ENCODE measurements at places on chromosomes 5 and 9.
A peak's percentile ranks its signal among the peaks of the same experiment; 100 is the strongest.

DNA sequence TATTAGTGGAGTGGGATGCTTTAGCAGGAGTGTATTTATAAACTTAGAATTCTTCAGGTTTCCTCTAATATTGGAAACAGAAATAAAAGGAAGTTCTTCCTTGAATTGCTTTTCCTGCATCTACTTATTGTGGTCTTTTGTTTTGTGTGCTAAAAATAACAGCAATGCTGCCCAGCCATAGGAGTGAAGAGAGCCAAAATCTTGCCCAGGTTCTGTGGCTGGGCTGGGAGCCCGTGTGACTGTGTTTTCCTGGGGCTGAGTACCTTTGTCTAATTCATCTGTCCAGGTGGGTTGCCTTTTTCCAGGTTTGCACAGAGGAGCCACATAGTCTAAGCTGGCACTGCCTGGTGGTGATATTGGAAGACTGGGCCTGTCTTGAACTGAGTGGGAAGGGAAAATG lies 179.7 kb upstream of the ADAMTSL1 start:
- H3K4me3 ChIP-seq, result no peak overlapping the region
- no peaks in the 10 kb centered on the region for H3K36me3 ChIP-seq
- DNase-seq, result no peak
- no peaks in the 10 kb centered on the region for H3K4me1 ChIP-seq
- H3K27me3 ChIP-seq, result no peaks in the 10 kb centered on the region

- no peak overlapping the region for H3K4me3 ChIP-seq
- no peaks in the 10 kb centered on the region for H3K27me3 ChIP-seq
- no peaks in the 10 kb centered on the region for H3K36me3 ChIP-seq
- H3K27ac ChIP-seq, result no peak overlapping the region
- H3K4me1 ChIP-seq, result no peaks in the 10 kb centered on the region
- no peak for DNase-seq
Measured at GRCh38 chr9:110440172-110440571, 102.5 kb upstream of the TXNDC8 start.

DNA sequence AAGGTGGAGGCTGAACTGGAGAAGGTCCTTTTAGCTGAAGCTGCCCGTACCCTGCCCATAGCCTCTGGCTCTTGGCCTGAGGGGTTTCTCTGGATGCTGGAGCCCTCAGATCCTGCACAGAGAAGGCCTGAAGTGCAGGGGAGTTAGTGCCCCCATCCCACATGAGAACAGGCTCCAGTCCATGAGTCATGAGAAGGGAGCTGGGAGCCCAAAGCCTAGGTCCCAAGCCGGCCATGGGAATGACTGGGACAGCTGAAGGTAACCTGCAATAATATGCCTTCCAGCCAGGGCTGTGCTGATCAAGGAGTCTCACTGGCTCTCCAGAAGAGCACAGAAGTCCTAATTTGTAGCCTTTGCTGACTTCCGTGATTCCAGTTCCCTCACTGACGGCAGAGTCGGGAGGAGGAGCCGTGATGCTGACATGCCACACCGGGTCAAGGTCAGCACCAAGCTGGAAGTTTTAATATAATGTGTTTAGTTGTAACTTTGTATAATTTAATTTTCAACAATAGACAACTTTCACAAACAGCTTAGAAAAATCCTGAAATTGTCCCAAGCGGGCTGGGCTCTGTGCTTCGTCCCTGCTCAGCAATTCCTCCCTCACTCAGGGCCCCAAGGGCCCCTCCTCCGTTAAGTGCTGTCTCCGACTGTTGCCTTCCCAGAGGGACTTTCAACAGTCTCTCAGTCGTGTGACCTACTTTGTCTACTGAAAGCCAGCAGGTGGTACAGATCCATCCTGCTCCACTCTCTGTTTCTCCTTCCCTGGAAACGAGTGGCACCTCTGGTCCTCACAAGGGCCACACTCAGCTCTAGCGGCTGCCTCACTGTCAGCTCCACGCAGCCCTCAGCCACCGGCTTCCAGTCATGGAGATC lies 387.8 kb downstream of the GADD45G start:
- H3K4me1 ChIP-seq, result no peaks in the 10 kb centered on the region
- H3K4me3 ChIP-seq, result no peak overlapping the region
- DNase-seq, result no peak
- no peaks in the 10 kb centered on the region for H3K36me3 ChIP-seq
- peak overlapping the region; percentile 82 for H3K27ac ChIP-seq

GRCh38 chr9:68843239-68843638 lies 138.2 kb downstream of the PIP5K1B start:
- no peaks in the 10 kb centered on the region for H3K4me1 ChIP-seq
- no peak for DNase-seq
- no peak overlapping the region for H3K4me3 ChIP-seq
- no peaks in the 10 kb centered on the region for H3K27me3 ChIP-seq
- no peak overlapping the region for H3K27ac ChIP-seq

- H3K36me3 ChIP-seq, result no peaks in the 10 kb centered on the region
- DNase-seq, result no peak
- no peaks in the 10 kb centered on the region for H3K4me1 ChIP-seq
- H3K27ac ChIP-seq, result no peak overlapping the region
Measured at GRCh38 chr9:76985581-76985980, 33.9 kb upstream of the FOXB2 start.

GRCh38 chr9:94010980-94011533 lies 55.9 kb upstream of the BARX1 start:
- no peaks in the 10 kb centered on the region for H3K36me3 ChIP-seq
- H3K4me1 ChIP-seq, result no peaks in the 10 kb centered on the region
- no peak overlapping the region for H3K27ac ChIP-seq
- no peak overlapping the region for H3K4me3 ChIP-seq
- H3K27me3 ChIP-seq, result no peaks in the 10 kb centered on the region

DNA sequence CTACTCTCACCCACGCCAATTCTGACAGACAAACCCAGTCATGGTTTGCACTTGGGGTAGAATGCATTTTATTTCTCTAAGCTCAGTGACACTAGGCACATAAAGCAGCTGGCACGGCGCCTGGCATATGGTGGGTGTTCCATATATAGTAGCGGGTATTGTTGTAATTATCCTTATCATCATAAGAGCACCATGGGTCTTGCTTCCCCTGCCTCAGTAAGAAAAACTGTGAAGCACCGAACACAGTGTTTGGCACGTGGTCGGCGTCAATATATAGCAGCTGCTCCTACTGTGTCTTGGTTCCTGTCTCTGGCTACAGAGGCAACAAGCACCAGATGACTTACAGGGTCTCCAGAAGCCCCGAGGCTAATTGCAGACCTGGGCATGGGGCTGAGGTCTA lies 194.1 kb upstream of the PANK3 start:
- no peaks in the 10 kb centered on the region for H3K27me3 ChIP-seq
- no peak for DNase-seq
- no peak overlapping the region for H3K27ac ChIP-seq
- no peaks in the 10 kb centered on the region for H3K36me3 ChIP-seq

Data from Peyer's patch (tissue), 4 donors.